T-helper 1 cell (primary cell): ENCODE measurements at places on chromosomes 12 and 14.

DNA sequence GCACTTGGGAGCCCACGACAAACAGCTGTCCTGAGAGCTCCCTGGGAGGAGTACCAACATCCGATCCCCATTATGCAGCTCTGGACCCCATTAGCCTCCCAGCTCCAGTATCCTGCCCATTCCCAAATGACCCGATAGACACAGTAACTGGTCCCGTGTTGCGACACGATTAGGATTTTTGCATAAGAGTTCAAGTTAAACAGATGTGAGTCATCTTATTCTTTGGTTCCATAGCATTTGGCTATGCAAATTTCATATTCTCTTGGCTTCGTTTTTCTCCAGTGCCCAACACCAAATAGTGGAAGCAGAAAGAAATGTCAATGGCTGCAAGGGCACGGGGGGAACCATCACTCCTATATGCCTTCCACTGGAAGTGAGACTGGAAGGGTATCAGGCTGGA is 43.0 kb upstream of the LRRC10 start:
- no peak for DNase-seq

DNA sequence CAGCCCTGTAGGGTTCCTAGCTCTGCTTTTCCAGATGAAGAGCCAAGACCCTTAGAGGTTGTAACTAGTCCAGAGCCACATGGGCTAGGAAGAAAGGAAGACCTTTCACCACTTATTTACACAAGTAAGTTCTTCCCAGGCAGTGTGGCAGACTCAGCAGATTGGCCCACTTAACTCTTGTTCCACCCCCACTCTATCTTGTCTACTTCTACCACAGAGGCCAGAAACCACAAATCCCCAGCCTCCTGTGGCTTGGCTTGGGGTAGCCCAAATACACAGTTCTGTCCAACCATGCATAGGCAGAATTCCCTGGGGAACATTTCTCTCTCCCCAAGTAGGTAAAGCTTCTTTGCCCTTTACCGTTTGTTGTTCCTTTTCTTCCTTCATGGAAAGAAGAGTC is 383.5 kb downstream of the RGS6 start:
- DNase-seq: no peak

DNA sequence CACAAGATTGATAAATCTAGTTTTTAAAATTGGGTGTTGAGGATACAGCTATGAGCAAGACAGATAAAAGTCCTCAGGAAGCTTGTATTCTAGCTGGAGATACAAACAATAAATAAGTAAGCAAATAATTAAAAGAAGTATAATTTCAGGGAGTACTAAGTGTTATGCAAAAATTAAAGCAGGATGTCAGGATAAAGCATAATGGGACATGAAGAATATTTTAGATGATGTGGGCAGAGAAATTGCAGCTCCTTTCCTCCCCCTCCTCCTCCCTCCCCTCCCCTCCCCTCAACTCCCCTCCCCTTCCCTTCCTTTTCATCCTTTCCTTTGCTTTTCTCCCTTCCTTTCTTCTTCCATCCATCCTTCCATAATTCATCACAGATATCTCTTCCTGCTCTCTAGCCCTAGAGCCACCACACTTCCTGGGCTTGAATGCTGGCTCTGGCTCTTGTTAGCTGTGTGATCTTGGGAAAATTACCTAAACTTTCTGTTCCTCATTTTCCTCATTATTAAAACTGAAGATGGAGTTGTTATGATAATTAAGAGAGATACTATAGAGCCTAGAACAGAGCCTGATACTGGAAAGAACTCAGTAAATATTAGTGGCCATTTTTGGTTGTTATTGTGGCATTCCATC is 323.9 kb downstream of the AACS start:
- DNase-seq: no peak

GRCh38 chr14:51498411-51499227 is 153.1 kb upstream of the FRMD6 start:
- DNase-seq: no peak

DNA sequence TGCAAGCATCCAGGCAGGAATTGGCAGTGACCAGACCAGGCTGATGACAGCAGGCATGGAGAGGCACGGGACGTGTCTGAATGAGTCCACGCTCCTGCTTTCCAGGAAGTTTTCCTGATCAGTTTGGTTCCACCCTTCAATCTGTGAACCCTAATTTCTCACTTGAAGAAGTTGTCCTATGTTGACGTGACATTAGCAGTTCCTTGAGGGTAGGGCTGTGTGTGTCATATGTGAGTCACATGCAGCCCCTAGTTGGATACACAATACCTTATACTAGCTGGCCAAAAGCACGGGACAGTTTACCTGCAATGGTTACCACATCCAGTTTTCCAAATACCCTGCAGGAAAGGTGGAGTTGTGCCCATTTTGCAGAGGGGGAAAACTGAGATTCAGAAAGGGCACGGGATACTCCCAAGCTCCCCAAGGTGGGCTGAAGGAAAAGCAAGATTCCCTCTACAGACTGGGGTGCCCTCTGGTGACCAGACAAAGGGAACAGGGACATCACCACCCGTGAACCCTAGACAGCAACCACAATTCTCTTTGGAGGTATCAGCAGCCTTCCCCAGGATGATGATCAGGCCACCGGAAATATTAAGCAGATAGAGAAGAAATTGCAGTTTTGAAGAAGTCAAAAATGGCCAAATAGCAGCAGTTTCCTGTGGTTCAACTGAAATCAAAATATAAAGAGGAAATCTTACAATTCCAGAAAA is 194.5 kb downstream of the PHETA1 start:
- no peak for DNase-seq

GRCh38 chr14:22656226-22656625 is 12.1 kb upstream of the OR6J1 start:
- no peak for DNase-seq

DNA sequence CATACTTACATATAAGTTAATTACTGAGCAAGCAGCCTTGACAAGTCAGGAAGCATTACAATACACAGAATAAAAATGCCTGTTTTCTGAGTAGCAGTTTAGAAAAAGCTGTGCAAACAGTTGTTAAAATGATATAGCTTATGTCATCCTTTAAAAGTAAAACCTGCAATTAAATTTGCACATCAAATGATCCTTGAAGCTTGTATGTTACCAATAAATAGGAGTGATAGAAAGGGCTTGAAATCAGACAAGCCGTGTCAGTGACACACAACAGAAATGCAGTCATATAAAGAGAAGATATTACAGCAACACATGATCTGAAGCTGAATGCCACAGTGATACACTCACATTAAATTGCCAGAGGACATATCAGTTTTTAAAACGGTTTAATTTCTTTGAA is 70.0 kb downstream of the EPS8 start:
- no peak for DNase-seq

DNA sequence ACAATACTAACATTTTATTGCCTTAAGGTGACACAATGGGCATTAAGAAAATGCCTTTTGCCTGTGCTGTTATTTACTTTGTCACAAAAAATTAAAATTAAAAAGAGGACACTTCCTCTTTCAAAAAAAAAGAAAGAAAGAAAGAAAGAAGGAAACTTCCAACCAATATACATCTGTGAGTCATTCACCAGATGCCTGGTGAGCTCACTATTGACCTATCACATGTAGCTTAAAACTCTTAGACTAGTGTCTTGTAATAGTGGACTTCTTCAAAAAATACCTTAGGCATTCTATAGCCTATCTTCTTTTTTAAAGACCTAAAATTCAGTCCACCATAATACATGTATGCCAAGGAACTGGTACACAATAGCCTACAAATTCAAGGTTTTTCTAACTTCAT is 4.9 kb upstream of the SOX5 start:
- DNase-seq: no peak

DNA sequence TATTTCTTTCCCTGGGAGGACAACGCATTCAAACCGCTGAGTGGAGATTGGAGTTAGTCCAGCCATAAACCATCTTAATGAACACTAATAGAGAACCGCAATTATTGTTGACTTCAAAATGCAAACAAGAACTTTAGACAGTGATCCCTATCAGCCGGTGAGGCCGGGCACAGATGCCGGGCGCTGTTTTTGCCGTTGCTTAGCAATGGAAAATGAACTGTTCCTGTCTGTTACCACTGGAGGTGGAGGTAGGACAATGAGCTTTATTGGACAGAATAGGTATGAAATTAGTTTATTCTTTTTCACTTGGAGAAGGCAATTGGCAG is 216.8 kb downstream of the TTC8 start:
- no peak for DNase-seq

DNA sequence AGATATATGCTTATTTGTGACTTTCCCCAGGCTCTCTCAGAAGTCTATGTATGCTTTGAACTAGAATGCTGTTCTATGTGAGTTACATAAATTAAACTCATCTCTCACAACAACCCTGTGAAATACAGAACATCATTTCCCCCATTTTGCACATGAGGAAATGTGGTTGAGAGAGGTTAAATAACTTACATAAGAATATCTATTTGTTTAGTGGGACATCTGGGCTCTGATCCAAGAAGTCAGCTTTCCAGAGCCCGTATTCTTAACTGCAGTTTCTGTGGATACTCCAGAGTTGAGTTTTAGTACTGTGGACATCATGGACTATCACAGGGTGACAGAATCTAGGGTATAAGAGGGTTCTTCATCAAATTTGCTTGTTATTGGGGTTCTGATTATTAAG is 242.5 kb upstream of the ARHGAP5 start:
- DNase-seq: no peak

DNA sequence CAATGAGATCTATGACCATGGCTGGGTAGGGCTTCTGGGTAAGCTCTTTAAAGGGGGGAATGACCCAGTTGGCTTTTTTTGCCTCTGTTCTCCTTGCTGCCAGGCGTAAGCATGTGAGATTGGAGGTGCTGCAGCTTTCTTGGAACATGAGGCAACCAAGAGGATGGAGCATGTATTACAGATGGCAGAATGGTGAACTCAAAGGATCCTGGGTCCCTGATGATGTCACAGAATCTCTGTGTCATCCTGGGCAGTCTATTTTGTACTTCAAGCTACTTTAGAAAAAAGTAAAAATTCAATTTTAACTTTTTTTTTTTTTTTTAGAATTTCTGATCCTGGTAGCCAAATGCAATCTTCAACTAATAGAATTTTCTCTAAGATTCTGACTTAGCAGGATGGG is 8.0 kb downstream of the KRT82 start:
- no peak for DNase-seq

DNA sequence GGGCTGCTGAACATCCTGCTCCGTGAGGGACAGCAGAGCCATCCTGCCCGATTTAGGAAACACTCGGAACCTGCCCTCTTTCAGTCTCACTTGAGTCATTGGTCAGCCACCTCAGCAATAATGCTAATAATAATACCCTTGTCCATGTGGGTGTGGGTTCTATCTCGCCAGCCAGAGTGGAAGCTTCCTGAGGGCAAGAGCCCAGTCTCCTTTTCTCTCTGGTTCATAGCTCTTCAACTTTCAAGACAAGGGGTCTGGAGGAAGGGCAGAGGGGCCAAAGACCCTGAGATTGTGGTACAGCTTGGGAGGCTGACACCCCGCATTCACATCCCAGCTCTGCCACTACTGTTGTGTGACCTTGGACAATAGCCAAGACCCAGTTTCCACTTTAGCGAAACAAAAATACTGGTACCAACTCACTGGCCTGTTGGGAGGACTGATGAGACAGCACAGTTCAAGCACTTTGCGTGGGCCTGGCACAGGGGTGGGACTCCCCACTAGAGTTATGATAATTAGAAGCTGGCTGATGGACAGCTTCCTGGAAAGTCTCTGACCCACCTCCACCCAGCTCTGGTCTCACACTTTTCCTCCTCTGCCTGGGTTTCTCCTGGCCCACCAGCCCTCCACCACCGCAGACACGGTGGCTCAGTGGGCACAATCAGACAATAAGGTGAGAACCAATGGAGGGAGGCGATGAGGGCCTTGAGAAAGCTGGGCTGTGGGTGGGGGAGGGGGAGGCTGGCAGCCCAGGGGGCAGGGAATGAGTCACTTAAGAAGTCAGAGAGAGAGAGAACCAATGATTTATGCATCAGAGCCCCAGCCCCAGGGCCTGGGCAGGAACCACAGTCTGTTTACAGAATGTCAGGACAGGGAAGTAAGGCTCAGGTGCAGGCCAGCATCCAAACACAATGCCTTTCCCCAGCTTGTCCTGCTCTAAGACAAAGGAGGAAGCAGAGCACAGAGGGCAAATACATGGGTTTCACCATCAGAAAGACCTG is 9.6 kb downstream of the FAIM2 start:
- no peak for DNase-seq

DNA sequence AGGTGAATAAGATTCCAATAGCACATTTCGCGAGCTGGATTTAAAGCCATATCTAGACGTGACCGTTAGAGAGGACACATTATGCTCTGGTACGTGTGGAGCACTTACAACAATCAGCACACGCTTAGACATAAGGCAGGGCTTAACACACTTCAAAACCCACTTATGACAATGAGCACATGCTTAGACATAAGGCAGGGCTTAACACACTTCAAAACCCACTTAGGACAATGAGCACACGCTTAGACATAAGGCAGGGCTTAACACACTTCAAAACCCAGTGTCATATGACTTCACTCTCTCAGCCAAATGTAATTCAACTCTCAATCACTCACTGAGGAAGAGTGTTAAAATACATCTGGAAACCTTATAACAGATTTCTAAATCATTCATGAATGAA is 11.2 kb upstream of the PLD4 start:
- no peak for DNase-seq

DNA sequence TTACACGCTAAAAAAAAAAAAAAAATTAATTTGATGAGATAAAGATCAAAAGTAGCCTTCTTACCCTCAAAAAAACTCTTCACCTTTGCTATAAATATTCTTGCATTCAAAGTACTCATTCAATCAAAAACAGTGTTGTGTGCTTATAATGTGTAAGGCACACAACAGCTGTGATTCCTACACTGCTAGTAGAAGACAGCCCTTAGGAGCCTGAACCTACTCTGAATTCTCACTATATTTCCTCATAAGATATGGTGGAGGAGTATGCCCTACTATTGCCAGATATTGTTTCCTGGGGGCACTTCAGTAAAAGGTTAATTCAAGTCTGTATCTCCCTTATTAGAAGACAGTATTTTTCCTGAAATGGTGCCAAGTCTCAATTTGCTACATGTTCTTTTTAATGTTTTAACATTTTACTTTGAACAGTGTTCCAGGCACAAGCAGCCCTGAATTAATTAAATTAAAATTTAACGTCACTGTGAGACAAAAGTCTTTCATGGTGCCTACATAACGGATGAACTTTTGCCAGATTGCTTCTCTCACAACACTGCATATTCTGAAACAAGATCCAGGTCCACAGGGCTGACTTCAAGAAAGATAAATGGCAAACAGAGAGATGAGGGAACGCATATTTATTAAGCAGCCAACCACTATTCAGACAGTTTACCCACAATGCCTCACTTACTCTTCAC is 19.3 kb downstream of the PPP2R5E start:
- no peak for DNase-seq

- DNase-seq: no peak
Observed at GRCh38 chr12:51183349-51183748, 10.4 kb upstream of the TFCP2 start.

GRCh38 chr12:95504140-95504539 is 30.2 kb downstream of the METAP2 start:
- DNase-seq: no peak

DNA sequence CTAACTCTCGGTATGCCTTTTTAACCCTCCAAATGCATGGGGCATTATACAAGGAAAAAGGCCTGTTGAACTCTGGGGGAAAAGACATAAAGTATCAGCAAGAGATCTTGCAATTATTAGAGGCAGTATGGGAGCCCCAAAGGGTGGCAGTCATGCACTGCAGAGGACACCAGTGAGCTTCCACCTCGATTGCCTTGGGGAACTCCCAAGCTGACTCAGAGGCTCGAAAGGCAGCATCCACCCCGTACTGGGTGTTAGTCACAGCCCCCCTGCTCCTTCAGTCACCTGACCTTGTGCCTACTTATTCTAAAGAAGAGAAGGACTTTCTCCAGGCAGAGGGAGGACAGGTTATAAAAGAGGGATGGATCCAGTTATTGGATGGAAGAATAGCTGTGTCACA is 781.4 kb upstream of the TMEM132C start:
- no peak for DNase-seq
